Thoracic aorta endothelial cell (primary cell): ENCODE measurements at places on chromosomes 6 and 20. TPM values are rescaled to one million over a fixed set of nuclear protein-coding genes. Genes with fewer than 3 reads are reported as not detected.

The HDGFL1 gene
- not detected in 2 replicates for total RNA-seq

The RSPH4A gene
- not detected in 2 replicates for total RNA-seq

The PPP1R3D gene
- 6.5 and 7.5 TPM in 2 replicates for total RNA-seq

The TREM2 gene
- not detected in 2 replicates for total RNA-seq

The MOG gene
- total RNA-seq: not detected in 2 replicates

The PRSS16 gene
- total RNA-seq: not detected in 2 replicates

The DIDO1 gene
- total RNA-seq: 50.9 and 52.2 TPM in 2 replicates
